ENCODE measurements at places on chromosomes 16 and 17. TPM values are rescaled to one million over a fixed set of nuclear protein-coding genes. Genes with fewer than 3 reads are reported as not detected.

The NKD1 gene
- total RNA-seq: 0.29 TPM

DNA sequence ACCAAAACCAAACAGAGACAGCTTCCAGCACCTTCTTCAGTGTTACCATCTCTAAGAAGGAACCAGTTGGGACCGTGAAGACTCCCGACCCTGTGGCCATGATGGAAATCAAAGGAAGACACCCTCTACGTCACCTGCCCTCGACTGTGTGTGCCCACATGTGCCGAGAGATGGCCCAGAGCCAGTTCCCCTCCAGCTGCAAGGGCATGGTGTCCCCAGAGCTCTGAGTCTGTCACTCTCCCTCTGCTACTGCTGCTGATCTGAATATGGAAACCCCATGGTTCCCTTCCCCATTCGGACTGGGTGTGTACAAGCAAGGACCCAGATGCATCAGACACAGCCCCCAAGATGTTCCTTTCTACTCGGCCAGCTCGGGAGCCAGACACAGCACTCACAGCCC lies 76.4 kb downstream of the SOCS1 start:
- DNase-seq: no peak

DNA sequence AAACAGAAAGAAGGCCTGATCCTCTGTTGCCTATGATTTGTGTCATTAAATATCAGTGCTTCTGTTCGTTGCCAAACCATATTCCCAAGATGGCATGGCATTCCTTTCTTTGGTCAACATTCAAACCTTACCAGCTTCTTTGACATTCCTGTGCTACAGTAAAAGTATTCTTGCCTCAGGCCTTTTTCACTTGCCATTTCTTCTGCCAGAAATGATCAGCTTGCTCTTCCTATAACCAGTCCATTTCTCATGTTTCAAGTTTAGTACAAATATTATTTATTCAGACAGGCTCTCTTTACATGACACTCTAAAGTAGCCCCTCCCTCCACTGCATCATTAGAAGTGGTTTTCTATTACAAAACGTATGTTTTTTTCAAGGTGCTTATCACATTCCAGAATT lies 278.3 kb downstream of the KCNJ2 start:
- peak; percentile 27 for DNase-seq

DNA sequence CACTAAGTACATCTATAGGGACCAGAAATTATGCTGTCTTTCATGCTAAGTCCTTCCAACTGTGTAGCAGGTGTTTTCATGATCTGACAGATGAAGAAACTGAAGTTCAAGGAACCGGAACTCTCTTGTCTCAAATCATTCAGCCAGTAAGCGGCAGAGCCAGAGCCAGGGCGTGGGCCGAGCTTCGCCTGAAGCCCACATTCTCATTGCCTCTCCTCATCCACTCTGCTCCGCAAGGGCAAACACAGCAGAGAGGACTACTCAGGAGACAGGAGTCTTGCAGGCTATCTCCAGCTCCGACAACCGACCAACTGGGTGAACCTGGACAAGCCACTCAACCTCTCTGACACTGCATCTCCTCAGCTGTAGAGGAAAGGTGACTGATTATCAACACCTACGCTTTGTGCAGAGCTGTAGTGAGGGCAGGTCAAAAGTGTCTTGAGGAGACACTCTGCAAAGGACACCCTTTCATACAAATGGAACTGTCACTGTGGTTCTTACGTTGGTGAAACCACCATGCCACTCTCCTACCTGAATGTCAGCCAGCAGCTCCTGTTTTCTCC lies 72.9 kb downstream of the CYTH1 start:
- no peak for DNase-seq

- no peak for DNase-seq
These were observed 158.6 kb downstream of the C16orf78 start for GRCh38 chr16:49531931-49532840.

- no peak for DNase-seq
These were observed 73.2 kb downstream of the KNOP1 start for GRCh38 chr16:19644877-19645276.

GRCh38 chr17:26774291-26775218 lies 519.4 kb upstream of the WSB1 start:
- no peak for DNase-seq

All from MCF 10A (cell line).